ENCODE measurements at places on chromosomes 6 and 20.

DNA sequence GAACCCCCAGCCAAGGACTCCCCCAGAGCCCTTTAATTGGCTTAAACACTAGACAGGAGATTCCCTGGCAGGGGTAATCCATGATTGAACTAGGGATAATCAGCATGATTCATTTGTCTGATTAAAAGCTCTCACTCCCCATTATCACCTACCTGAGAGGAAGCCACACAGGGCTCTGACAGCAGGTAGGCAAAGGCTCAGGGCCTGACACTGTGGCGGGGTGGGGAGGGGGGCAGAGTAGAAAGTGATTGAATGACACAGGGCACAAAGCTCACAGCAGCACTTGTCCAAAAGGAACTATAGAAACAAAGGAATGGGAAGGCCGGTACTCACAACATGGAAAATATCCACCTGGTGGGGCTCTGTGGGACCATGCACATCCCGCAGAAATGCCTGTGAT lies 231.6 kb downstream of the MAFB start:
- DNase-seq = no peak

DNA sequence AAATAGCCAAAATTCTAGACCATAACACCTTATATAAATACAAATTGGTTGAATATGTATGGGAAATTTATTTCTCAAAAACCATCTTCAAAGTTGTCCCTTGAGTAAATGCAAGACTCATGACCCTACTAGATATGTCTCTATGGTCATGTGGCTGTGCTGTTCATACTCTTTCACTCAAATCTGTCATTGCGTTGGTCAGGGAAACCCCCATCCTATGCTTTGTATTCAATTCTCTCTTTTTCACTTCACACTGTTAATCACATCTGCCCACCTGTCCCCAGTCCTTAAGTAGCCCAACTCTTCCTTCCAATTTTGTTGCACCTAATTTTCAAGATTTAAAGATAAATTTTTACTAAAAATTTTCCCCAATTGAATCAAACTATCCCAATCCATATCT lies 51.0 kb downstream of the RPS12 start:
- DNase-seq = no peak

- DNase-seq = no peak
Measured at GRCh38 chr20:57462781-57463180, 62.2 kb downstream of the CTCFL start.

GRCh38 chr6:69578361-69578890 lies 218.4 kb downstream of the LMBRD1 start:
- no peak for DNase-seq

DNA sequence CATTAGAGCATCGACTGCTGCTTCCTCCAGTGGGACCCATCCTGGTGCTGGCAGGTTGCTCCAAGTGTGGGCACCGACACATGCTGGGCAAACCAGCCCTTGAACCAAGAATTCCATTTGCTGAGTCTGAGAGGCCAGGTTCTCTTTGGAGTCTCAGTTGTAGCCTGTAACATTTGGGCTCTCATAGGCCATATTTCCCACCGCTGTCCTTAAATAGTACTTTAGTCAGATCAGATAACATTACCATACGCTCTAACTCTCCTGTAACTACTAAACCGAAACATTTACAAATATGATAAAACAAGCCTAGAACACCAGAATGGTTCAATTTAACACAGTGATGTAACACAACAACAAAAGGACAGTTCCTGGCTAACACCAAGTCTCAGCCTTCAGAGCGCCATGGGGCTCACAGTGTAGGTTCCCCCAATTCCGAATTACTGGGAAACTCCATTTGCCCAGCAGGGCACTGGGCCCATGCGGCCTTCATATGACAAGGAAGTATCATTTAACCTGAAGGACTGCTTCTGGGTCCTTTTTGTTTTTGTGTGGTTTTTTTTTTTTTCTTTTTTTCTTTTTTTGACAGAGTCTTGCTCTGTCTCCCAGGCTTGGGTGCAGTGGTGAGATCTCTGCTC lies 28.4 kb upstream of the CD93 start:
- no peak for DNase-seq

DNA sequence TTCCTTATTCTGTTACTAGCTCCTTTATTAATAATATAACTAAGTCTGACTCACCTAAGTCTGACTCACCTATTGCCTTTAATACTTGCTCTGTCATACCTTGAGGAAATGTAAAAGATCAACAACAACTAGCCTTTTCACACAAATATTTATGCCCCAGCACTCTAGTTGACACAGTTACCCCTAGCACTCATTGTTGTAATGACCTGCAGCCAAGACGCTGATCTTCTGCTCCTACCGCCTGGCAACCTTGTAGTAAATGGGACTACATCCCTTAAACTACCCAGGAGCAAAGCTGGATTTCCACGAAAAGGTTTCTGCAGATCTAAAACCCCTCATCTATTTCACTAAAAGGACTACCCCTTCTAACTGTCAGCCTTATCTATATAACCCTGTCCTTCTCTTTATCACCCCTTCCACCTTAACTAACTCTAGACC lies 90.0 kb downstream of the PLG start:
- DNase-seq = no peak

DNA sequence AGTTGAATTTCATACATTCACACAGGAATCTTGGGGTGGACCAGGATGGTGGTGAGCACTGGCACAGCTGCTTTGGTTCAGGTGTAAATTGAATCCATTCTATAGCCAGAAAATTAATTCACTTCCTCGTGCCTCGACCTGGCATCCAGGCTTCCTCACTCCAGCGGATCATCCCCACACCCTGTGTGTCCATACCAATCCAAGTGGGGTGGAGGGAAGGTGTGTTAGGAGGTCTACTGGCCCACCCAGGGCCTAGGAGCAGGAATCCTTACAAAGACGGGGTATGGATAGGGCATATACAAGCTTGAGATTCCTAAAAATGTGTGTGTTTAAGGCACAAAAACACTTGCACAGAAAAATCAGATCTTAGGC lies 81.8 kb upstream of the SLC24A3 start:
- no peak for DNase-seq

GRCh38 chr20:6053776-6054688 lies at the start of gene LRRN4:
TSS of gene LRRN4 (minus strand) at chr20:6054060. CDS start at chr20:6052799, 1,261 bp downstream.
- DNase-seq = peak; percentile 87

DNA sequence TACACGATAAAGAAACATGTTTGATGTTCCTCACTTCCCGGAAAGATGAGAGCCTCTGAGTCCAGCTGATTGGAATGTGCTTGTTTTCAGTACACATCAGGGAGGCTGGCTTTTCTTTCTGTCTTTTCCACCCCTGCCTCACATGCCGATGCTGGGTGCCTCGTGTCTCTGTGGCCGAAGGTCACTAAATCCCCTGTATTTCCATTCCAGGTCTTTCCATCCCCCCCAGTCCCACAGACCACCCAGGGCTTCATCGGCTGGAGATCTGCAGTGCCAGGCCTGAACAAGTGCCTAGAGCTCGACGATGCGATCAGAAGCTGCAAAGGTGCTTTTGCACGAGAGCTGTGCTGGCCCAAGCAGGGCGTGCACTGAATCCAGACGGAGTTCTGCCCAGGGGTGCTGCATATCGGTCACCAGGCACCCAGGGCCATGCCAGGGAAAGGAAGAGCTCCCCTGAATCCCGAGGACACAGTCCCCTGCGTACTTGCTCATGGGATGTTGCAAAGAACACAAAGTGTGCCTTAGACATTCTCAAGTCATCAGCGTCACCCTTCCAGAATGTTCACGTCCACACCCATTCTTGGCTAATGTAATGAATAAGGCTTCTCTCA lies 67.9 kb downstream of the ANKRD60 start:
- no peak for DNase-seq

DNA sequence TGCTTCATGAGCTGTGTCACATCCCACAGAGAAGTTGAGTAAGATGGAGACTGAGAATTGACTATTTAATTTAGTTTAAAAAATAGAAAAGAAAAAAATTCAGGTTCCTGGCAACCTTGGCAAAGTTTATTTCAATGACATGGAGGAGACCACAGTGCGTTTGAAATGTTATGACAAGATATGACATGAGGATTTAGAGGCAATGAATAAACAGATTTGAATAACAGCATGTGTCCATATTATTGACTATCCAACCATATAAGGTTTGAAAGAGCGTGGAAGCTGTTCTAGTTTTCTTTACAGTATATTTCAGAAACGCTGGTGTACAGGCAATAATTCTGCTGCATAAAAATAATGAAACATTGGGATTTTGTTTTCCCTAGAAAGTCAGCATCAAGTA lies 303.9 kb downstream of the SMOC2 start:
- no peak for DNase-seq

DNA sequence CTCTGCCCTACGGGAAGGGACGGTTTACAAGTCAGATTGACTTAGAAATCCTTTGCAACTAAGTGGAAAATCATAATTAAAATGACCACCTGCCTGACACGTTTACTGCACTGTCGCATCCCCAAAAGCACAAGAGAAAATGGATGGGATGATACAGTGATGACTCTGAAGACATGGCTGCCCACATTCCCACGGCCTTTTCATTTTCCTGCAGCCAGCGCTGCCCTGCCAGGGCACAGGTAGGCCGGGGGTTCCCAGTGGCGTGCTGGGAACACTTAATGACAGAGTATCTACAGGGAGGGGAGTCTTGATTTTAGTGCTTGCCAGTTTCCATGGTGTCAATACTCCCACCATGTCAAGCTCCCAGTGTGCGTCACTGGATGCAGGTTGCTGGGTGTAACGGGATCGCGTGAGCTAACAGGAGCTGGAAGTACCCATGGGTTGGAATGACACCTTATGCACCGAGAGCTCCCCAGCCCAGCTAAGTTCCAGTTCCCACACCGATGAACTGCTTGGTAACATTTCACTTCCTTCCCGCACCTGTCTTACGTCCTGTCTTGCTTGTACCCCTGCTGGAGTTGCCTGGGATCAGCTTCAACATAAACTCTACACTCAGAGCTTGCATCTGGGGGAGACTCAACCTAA lies 129.0 kb downstream of the ANKRD60 start:
- DNase-seq = no peak

DNA sequence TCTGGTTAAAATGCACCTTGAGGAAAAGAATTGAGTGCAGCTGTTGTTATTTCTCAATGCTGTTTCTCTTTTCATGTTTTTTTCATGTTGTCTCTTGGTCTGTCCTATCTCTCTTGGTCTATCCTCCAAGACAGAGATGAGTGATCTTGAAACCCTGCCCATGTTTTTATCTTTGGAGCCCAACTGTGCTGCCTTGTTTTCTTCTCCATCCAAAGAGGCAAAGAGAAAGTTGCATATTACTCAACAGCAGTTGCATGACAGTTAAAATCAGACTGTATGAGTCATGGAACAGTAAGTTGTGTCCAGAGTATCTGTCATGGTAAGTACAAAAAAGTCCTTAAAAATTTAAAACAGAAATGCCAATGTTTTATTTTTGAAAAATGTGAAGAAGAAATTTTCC lies 26.2 kb downstream of the BCAS1 start:
- no peak for DNase-seq

DNA sequence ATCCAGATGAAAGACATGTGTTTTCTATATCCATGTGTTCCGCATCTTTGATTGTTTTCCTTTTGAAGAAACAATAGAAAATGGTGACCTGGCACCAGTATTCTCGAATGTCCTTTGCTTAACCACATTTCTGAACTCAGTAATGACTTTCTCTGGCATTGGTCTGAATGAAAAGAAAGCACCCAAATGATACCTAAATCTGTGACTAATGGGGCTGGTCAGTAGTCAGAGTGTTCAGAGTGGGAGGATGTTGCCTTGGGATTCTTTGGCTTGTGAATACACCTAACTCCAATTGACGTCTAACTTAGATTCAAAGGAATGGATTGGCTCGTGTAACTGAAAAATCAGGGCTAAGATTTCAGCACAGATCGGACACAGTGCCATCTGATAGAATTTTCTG lies 27.1 kb downstream of the PARD6B start:
- DNase-seq = no peak

DNA sequence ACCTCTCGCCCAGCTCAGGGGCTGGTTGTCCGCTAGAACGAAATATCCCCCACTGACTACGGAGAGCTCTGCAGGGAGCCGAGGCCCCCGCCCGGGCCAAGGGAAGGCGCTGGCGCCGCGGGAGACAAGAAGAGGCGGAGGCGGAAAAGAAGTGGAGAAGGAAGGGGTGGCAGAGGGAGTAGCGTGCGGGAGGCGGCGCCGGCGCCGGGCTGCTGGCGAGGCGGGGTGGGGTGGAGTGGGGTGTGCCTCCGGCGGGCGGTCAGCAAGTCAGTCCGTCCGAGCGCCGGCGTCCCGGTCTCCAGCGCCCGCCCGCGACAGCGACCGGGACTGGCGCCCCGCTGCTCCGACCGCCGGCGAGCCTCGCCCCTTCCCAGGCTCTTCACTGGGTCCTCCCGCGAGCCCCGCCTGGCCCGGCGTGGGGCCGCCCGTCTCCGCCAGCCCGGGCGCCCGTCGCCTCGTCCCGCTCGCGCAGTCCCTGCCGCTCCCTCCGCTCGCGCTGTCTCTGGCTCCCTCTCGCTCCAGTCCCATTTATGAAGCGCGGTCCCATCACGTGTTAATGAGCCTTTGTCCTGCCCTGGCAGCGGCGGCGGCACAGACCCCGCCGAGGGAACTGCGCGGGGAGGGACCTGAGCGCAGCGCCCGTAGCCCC lies at the start of gene CNR1:
Gene CNR1 (minus strand): TSS at position 504 of the 649 bp plus-strand sequence. CDS start 21,073 bp downstream, outside the sequence.
- DNase-seq = peak; percentile 62

Measured in NCI-H1105 (cell line).